ENCODE measurements at places on chromosomes 5 and 9.

DNA sequence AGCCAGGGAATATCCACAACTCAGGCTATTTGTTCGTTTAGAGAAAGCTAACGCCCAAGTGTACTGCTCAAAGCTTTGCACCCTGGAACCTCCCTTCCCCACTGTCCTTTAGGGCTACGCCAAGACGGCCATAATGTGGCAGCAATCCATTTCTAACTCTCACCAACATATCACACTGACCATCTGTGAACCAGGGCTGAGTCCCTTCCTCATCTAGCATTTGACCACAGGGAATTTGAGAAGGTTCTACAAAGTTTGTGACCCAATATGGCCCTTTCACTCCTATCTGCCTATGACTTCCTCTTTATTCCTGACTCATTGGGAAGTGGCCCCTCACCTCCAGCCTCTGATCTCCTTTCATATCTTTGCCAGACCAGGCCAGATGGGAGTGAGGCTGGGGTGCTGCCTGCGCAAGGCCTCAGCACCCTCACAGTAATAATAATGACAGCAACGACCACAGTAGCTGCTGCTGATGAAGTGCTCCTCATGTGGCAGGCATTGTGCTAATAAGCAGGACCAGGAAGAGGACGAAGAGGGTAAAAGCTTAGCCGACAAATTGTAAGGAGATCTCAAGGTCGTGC, 9.3 kb upstream of the ARAP3 start:
- DNase-seq = no peak

DNA sequence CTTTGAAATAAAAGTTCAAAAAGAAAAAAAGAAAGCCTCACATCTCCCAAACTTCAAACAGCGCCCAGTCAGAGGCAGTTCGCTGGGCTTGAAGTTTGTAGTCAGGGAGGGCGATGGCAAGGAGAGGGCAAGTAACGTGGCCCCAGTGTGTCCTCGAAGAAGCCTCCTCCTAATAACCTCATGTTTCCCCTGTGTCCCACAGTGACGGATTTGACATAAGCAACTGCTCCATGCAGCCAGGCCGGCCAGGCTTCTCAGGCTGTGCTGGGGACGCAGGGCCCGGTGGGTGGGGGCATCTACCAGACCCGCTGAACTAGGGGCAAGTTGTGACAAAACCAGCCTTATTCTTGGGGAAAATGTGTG, 172.2 kb downstream of the ERCC6L2 start:
- DNase-seq = no peak

DNA sequence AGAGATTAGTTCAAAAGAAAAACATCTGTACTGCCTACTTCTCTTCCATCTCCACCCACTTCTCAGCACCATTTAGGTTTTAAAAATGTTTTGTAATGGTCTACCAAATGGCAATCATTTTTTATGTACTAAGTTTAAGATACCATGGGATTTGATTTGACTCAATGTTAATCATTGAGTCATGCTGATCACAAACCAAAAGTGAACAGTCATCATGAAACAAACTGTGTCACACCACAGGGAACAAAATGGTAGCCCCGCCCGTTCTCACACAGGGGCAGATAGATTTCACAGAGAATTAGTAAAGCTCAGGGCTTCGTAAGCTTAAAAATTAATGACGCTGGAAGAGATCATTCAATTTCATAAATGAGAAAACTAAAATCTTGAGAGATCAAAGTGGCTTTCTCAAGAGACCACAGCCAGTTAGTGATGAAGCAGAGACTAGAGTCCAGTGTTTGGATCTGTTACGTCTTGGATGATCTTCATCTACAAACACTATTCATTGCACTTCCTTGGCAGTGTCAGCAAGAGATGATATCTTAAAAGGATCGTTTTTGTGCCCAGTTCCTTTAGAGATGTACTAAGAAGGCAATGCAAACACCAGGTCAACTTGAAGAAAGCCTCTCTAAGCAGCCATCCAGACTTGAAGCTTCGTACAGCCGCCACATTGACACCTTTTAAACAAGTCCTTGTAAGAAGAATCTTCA, 33.9 kb upstream of the TRIO start:
- DNase-seq = no peak

GRCh38 chr9:74499111-74499601, 2.0 kb downstream of the RORB start:
- no peak for DNase-seq

- DNase-seq = no peak
Measured at GRCh38 chr9:136853596-136854112, 1.5 kb downstream of the MAMDC4 start.
